ENCODE measurements at places on chromosomes 3 and 15. TPM values are rescaled to one million over a fixed set of nuclear protein-coding genes. Genes with fewer than 3 reads are reported as not detected.

GRCh38 chr15:98150084-98150483 lies 189.6 kb downstream of the ARRDC4 start:
- H3K27ac ChIP-seq, result no peak overlapping the region
- H3K36me3 ChIP-seq, result no peaks in the 10 kb centered on the region
- no peak overlapping the region for H3K4me3 ChIP-seq
- no peak for DNase-seq
- no peaks in the 10 kb centered on the region for H3K4me1 ChIP-seq
- no peaks in the 10 kb centered on the region for H3K27me3 ChIP-seq

GRCh38 chr3:32584660-32585059 lies 14.0 kb upstream of the DYNC1LI1 start:
- no peak overlapping the region for H3K4me3 ChIP-seq
- H3K4me1 ChIP-seq, result no peaks in the 10 kb centered on the region
- no peaks in the 10 kb centered on the region for H3K27me3 ChIP-seq

DNA sequence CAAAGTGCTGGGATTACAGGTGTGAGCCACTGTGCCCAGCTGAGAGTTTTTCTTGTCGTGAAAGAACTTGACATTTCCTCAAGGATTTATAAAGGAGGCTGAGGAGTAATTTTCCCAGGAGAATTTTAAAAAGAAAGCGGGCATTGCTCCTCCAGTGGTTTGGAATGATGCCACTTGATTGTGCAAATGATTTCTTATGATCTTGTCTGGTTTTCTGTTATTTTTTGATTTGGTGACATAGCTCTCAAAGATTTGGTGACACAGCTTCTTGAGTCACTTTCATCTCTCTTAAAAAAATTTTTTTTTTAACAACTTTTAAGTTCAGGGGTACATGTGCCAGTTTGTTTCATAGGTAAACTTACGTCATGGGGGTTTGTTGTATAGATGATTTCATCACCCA lies 24.6 kb upstream of the NFKBIZ start:
- no peak overlapping the region for H3K4me3 ChIP-seq
- H3K4me1 ChIP-seq, result peaks cover 4% of the 10 kb centered on the region
- no peak overlapping the region for H3K27ac ChIP-seq
- no peaks in the 10 kb centered on the region for H3K27me3 ChIP-seq
- no peaks in the 10 kb centered on the region for H3K36me3 ChIP-seq

DNA sequence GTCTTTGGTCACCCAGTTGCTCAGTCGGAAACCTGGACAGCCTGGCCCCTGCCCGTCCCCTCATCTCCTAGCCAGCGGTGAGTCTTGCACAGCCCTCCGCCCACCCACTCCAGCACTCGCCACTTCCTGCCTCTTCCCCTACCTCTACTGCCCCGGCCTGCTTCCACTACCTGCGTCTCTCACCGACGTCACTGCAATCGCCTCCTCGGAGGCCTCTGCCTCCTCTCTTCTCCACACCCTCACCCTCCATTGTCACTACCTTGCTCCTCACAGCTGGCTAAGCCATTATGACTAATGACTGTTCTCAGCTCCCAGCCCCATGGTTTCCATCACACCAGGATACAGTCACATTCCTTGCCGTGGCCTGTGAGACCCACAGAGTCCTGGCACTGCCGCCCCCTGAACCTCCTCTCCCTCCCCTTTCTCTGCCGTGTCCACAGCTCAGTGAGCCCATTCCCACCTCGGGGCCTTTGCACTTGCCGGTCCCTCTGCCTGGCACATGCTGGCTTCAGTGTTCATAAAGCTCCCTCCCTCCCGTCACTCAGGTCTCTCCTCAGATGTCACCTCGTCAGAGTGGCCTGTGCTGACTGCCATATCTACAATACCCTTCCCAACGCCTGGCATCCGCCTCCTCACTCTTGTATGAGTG lies 104.8 kb downstream of the FBLN2 start:
- no peaks in the 10 kb centered on the region for H3K36me3 ChIP-seq
- peaks cover 9% of the 10 kb centered on the region for H3K4me1 ChIP-seq
- H3K27me3 ChIP-seq, result no peaks in the 10 kb centered on the region
- DNase-seq, result no peak
- H3K4me3 ChIP-seq, result no peak overlapping the region
- H3K27ac ChIP-seq, result no peak overlapping the region

- H3K36me3 ChIP-seq, result no peaks in the 10 kb centered on the region
- H3K27me3 ChIP-seq, result no peaks in the 10 kb centered on the region
- DNase-seq, result no peak
- no peaks in the 10 kb centered on the region for H3K4me1 ChIP-seq
- H3K4me3 ChIP-seq, result no peak overlapping the region
- no peak overlapping the region for H3K27ac ChIP-seq
Measured at GRCh38 chr3:172627057-172627809, 83.6 kb downstream of the NCEH1 start.

GRCh38 chr3:144912968-144913367 lies 941.3 kb downstream of the DIPK2A start:
- H3K4me3 ChIP-seq, result no peak overlapping the region
- DNase-seq, result no peak
- H3K27me3 ChIP-seq, result no peaks in the 10 kb centered on the region
- H3K36me3 ChIP-seq, result no peaks in the 10 kb centered on the region
- no peak overlapping the region for H3K27ac ChIP-seq
- H3K4me1 ChIP-seq, result no peaks in the 10 kb centered on the region

SAMMSON gene
- 3.8 TPM for total RNA-seq

LDHAL6B gene
- 22.6 TPM for total RNA-seq

SYNPR gene
- total RNA-seq, result not detected

AADACL2 gene
- not detected for total RNA-seq
